ENCODE measurements at places on chromosomes 7 and 10.

DNA sequence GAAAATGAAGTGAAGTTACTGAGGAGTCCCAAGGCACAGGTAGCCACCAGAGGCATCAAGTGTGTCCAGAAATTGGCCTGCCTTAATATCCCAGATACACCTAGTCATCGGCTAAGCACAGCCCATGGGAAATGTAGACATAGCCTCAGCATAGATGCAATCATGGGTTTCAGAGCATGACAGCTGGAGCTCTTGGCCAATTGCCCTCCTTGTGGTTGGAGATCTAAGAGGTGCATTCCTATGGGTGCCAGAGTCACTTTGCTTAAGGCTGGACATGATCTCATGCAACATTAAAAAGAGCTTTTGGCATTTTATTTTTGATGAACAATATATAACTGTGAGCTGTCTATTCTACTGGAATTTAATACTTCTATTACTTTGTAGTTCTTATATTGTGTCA, 758.0 kb upstream of the LRRTM3 start:
- DNase-seq, result no peak

- DNase-seq, result no peak
Measured at GRCh38 chr10:86250399-86250798, 116.2 kb downstream of the GRID1 start.

- no peak for DNase-seq
Measured at GRCh38 chr7:30988351-30989005, 24.7 kb downstream of the GHRHR start.

- DNase-seq, result no peak
Measured at GRCh38 chr7:9945131-9945530, 1028.5 kb upstream of the PHF14 start.

DNA sequence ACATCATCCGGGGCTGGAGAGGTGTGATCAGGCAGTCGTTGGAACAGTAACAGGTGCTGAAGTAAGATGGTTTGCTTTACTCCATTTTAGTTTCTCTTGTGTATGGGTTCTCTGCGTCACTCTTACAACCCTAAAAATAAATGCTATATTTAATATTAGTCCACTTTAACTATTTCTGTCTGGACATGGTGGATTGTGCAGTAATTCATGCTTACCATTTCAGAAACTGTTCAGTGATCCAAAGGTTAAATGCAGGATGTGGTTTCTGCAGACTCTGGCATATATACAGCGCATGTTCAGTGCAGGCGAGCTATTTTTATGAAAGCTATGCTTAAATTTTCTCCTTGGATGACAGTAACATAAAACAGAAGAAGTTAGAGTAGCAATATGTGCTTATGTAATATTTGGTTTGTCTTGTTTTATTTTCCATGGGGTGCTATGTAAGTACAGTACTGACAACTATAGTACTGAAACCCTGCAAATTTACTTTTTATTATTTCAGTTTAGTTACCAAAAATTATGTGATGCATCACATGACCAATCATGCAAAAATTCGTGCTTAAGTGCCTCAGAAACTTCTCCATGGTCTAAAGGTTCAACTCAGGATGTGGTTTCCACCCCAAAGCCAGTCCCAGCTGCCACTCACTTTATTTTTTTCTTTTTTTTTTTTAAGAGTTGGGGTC, 46.6 kb upstream of the GRID1 start:
- DNase-seq, result no peak

GRCh38 chr7:363626-364025, 73.7 kb downstream of the FOXL3 start:
- DNase-seq, result no peak

GRCh38 chr10:10831085-10831484, 186.6 kb upstream of the CELF2 start:
- peak; percentile 2 for DNase-seq

DNA sequence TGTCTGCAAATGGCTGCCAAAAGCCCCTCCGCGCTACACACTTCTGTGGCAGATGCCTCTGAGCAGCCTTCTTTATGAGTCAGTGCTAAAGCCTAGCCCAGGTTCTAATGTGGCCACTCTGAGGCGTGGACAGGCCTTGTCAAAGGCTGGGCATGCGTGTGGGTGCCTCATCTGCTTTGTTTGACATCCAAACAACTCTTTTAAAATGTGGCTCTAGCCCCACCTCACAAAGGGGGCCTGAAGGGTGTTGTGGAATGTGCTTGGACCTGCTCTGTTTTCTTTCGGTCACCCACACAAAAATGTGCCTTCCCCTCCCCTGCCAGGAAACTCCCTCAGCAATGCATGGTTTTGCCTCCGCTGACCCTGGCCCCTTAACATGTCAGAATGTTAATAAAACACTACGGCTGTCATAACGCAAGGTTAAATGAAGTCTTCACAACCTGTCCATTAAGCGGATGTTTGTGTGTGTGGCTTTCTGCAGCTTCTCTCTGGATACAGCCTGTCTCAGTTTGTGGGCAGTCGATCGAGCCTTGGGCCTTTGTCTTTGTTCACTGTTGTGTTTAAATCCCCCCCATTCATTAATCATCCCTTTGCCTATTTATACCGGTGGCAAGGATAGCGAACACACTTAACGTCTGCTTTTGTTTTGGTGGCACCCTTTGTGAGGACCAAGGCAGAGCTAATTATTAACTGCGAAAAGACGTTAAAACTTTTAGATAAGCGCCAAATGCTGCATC, 718.9 kb downstream of the LRMDA start:
- no peak for DNase-seq

DNA sequence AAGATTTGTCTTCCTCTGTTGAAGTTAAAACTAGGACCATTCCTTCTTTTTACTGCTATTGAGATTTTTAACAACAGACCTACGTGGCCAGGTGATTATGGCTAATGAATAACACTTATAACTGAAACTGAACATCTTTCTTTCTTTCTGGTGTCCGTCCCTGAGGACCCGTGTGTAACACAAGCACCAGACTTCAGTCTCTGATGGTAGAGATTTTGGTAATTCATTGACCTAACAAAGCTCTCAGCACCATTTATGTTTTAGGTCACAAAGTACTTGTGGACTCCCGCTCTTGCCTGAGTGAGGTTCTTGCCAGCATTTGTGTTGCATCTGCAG, 40.4 kb upstream of the TMEM229A start:
- DNase-seq, result no peak

DNA sequence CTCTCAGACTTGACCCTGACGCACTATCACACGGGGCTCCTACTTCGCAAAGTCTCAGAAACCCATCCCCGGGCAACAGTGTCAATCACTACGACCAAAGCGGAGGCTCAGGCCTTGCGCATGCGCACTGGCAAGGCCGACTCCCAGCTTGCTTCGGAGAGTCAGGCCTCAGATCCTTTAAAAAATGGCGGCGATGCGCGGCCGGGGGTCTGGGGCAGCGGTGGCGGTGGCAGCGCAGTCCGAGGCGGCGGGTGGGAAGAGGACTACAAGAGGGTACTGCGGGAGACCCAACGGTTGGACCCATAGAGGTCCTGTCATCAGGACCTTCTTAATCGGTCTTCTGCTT, 196.9 kb downstream of the ZNF716 start:
- DNase-seq, result no peak

- no peak for DNase-seq
Measured at GRCh38 chr7:89837515-89837914, 316.8 kb upstream of the STEAP1 start.

- DNase-seq, result no peak
Measured at GRCh38 chr7:129605960-129606614, 5.4 kb upstream of the NRF1 start.

DNA sequence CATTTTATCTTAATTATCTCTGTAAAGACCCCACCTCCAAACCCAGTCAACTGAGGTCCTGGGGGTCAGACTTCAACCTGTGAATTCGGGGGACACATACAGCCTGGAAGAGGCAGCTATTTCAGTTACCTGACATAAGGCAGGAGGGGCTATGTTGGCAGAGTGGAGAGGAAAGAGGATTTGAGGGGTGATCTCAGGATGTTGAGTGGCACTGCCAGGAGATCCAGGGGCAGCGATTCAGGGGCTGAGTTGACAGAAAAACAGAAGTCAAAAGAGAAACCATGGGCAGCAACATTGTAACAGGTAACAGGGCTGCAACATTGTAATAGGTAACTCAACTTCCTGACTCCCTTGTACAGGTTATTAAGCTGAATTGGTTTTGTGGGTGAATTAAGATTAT, 162.6 kb downstream of the ADARB2 start:
- DNase-seq, result no peak

DNA sequence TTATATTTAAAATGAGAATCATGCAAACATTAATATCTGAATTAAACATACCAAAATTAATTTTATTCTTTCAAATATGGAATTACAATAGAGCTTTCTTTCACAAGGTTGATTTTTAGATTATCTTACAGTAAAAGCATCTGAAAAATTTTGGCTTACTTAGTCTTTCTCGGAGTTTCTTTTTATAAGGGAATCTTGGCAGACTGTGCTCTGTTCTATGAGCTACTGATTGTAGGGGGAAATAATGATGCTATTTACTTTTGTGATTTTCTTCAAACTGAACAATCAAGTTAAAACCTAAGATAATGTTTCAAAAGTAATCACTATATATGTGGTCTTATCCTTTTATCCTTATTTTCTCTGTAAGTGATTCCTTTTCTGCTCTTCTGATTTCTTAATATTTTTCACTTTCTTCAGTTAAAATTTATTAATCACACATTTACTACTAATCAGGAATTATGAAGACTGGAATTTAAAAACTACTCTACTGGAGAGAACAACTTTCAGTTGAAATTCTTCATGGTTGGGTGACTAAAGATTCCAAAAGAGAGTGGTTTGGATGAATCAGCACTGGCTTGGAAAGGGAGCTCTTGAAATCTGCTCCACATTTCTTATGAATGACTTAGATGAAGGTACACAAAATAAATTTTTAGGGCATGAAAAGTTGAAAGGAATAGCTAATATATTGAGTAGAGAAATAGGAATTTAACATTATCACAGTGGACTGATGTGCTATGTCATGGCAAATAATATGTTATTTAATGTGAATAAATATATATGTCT, 103.9 kb downstream of the PPP1R9A start:
- no peak for DNase-seq

DNA sequence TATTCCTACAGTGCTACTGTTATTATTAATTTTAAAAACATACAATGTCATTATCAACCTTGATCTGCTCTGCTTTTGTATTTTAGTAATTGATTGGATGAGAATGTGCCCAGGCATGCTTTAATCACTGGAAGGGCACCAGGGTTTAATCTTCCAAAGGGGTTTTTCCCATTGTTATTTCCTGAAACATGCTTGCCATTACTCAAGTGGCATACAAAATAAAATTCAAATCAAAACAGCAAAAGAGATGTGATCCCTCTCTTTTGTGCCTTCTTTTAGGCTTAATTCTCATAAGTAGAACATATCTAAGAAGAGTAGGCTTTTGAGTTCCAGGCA, 963.3 kb downstream of the LRMDA start:
- no peak for DNase-seq

GRCh38 chr10:44070282-44070681, 314.6 kb downstream of the CXCL12 start:
- no peak for DNase-seq

DNA sequence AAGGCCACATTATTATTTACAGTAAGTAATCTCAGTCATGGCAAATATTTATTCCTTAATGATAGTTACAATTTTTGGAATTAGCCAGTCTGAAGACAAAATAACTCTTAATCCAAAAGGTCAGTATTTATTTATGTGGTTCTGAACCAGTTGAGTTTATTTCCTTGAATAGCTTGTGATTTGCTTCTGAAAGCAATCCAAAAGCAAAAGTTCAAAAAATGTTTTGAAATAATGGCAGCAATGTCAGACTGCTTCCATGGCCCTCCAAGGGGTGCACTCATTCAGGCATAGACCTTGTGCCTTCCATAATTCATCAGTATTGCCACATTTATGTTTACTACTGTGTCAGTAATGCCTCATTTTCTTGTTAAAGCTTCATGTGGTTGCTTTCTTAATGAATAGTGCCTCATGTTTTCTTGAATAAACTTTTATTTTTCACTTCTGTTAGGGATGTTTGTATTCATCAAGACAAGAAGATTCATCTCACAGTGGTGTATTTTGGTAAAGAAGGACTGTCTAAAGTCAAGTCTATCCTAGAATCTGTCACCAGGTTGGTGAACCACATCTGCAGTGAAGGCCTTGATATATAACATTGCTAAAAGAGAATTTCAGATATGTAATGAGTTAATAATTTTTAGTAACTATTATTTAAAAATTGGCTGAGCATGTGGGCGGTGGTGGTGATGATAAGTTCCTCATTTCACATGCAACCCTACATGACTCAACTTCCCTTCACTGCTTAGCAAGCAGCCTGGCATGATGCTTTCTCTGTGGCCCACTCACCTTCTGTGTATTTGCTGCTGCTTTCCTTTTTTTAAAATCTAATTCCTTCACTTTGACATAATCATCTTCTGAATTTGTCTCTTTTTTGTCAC, 22.0 kb downstream of the CSGALNACT2 start:
- no peak for DNase-seq

DNA sequence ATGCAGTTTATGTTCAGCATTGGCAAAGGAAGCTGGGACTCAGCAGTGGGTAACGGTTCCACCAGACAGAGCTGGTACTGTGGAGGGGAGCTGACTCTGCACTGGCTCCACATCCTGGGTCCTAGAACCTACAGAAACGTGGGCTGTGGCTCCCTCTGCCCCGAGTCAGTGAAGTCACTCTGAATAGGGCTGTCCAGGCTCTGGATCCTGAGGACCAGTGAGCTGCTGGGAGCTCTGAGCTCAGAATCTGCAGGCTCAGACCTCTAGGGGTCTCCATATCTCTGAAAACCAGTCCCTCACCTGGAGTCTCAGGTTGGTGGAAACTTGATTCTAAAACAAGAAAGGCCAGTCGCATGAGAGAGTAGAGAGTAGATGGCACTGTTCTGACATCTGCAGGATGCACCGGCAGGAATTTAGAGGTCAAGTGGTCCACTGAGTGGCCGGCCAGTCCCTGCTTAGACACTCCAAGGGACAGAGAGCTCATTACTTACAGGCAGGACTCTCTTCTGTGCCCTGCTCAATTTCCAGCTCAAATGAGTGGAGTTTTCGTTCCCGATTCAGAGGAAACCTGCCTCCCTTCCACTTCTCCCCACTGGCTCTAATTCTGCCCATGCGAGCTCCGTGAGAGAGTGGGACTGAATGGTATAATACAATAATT, 18.6 kb downstream of the NPFFR1 start:
- DNase-seq, result no peak

DNA sequence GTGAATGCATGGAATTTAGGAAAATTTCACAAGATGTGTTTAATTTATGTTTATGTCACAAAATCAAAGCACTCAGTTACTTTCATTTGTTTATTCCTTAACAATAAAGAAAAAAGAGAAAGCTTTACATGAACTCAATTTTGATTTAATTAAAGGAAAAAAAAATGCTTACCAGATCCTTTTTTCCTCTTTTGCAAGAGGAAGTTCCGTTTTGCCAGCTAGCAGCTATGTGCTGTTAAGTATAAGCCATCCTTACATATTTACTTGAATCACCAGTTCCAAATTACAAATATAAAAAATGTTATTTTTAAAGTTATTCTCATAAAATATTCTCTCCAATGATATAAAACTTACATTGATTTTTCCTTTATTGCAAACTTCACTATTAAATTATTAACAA, 12.7 kb downstream of the MRC1 start:
- DNase-seq, result no peak
